HT1080 (cell line): ENCODE measurements at places on chromosomes 6 and 20.

DNA sequence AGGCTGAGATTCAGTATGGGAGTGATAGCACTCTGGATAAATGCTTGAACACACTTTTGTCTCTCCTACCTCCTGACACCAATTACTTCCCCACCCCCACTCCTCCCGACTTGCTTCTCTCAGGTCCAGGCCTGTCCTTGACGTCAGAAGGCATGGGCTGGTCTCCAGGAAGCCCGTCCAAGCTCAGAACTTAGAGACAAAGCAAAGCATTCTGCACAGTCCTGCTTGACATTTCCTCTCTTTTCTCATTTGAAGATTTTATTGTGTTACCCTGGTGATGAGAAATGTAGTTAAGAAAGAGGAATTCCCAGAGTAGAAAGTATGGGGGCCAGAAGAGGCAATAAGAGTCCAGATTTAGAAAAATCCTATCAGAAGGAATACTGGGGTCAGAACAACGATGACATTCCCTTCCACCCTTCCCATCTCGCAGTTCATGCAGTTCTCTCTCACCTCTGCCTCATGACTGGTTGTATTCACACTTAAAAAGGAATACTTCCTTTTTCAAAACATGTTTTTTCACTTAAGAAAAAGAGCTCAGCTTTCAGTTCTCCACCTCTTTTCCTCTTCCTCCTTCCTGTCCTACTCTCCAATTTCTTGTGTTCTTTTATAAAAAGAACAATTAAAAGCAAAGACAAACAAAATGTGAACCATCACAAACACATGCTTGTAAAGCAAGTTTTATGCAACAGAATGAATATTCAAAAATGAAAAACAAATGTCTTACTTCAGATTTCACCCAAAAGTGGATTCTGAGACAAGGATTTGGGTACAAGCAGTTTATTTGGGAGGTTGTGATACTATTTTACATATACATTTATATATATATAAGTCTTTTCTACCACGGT, 18.5 kb upstream of the FAM184A start:
- DNase-seq = no peak

DNA sequence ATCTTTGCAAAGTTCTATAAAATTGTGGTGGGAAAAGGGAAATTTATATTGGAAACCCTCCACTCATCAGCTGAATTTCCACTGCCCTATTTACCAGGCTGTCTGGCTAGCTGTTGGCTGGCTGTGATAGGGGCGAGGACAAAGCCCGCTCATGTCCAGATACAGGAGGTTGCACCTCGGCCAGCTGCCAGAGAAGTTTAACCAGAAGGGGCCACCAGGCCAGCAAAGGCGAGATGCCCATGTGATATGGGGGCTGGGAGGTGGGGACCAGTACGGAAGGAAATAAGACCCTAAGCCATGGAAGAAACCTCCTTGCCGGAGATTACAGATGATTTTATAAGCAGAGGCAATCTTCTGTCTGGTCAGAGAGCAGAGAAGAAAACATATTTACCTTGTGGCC, 143.8 kb downstream of the FNDC1 start:
- no peak for DNase-seq

DNA sequence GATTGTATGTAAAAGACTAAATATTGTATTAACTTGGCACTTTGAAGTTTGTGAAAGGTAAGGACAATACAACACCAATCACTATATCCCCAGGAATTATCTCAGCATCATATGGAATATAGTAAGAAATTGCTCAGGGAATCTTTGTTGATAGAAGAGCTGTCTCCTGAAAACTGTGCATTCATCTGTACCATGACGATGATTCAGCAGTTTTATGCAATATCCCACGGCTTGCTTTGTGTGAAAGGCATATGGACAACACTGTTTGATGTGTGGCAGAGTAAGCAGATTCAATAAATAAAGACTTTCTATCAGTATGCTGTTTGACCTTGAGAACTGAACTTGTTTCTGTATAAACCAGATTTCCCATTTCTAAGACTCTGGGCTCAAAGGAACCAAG, 147.5 kb upstream of the PLN start:
- DNase-seq = no peak

- DNase-seq = no peak
Measured at GRCh38 chr6:156890627-156891314, 113.6 kb downstream of the ARID1B start.

DNA sequence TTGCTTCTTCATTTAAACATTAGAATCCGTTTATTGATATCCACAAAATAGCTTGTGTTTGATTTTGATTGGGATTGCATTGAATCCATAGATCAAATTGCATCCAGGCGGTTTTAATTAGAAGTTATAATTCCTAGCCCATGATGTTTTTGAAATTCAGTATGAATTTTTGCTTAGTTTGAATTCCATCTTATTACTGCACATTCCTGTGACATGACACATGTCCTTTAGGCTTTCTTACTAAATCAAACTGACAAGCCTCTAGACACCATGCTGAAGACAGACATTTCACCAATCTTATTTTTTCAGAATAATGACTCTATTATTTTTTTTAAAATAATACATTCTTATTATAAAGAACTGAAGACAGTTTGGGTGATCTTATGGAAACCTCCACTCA, 21.4 kb upstream of the PI16 start:
- DNase-seq = peak; percentile 44

- DNase-seq = no peak
Measured at GRCh38 chr6:16135066-16135465, 6.2 kb downstream of the MYLIP start.

GRCh38 chr6:135280375-135281136, 99.4 kb downstream of the MYB start:
- no peak for DNase-seq

DNA sequence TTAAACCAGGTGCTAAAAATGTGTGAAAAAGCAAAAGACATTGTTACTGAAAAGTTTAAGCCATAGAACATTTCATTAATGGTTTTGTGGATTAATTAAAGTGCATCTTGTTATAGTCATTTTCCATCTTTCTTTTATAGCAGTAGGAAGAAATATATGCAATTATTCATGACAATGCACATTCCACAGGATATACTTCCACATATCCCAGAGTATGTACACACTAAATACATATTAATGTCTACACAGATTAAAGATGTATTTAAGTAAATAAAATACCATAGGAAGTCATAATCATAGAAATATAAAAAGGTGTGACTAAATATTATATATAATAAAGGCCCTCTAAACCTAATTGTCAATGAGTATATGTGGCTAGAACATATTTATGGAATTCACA, 578.8 kb downstream of the PHF3 start:
- DNase-seq = no peak

DNA sequence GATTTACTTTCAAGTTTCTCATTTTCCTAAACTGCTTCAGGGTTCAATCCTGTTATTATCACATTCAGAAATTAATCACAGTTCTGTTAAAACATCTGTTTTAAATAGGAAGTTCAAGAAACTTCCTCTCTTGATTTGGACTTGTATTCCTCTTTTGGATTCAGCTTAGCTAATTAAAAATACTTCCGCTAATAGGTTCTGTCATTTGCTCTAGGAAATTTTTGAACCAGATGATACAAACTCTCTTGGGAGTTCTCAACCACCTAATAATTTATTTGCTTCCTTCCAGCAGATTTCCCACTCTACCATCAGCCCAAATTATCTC, 15.9 kb upstream of the TMEM30A start:
- no peak for DNase-seq

- DNase-seq = peak; percentile 86
Measured at GRCh38 chr6:137764464-137764863, 102.6 kb upstream of the TNFAIP3 start.

DNA sequence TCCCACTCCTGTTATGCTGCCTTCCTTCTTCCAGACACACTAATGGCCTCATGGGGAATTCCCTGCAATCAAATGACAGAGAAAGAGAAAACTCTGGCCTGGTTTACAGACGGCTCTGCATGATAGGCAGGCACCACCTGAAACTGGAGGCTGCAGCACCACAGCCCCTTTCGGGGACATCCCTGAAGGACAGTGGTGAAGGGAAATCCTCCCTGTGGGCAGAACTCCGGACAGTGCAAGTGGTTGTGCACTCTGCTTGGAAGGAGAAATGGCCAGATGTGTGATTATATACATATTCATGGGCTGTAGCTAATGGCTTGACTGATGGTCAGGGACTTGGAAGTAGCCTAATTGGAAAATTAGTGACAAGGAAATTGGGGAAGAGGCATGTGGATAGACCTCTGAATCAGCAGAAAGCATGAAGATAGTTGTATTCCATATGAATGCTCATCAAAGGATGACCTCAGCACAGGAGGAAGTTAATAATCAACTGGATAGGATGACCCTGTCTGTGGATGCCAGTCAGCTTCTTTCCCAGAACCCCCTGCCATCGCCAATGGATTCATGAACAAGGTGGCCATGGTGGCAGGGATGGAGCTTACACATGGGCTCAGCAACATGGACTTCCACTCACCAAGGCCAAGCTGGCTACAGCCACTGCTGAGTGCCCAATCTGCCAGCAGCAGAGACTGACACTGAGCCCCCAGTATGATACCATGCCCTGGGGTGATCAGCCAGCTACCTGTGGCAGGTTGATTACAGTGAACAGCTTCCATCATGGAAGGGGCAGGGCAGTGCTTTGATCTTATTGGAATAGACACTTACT, 44.5 kb upstream of the VSX1 start:
- DNase-seq = no peak

DNA sequence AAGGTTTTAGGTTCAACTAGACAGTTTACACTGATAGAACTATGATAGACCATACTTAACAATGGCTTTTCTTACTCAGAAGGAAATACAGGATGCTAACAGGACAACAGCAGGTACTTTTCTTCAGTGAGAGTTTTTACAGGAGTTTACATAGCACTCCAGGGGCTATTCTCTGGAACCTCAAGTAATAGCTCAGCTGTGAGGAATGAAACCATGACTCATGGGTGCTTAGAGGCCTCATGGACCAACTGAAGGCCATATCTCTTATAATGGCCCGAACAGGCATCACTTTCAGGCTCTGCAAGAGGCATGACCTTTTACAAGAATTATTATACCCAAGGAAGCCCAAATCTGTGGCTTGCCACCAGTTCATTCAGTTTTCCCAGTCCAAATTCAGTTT, 31.8 kb downstream of the TREML1 start:
- DNase-seq = no peak

- DNase-seq = no peak
Measured at GRCh38 chr6:153160221-153160620, 29.1 kb upstream of the RGS17 start.

- DNase-seq = no peak
Measured at GRCh38 chr6:130931683-130932082, 104.5 kb downstream of the SMLR1 start.

DNA sequence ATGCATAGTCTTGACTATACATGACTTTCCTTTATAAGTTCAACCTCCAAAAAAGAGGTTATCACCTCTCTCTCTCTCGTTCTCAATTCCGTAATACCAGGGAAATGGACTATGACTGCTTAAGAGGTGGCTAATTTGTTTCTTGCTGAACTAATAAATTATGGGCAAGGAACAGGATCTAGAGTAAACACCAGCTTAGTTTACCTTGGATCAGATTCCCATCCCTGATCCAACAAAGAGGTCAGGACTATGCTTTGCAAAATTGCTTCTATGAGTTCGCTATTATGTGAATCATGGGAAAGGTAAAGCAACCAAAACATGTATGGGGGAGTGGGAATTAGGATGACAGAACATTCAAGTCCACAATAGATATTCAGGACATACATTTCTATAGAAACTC, 630.7 kb downstream of the HACE1 start:
- no peak for DNase-seq

GRCh38 chr20:47373206-47373733, 16.8 kb upstream of the ZMYND8 start:
- DNase-seq = no peak

- DNase-seq = no peak
Measured at GRCh38 chr6:17448165-17448564, 54.8 kb downstream of the CAP2 start.

GRCh38 chr6:155026022-155026705, 31.0 kb downstream of the TIAM2 start:
- DNase-seq = peak; percentile 95

DNA sequence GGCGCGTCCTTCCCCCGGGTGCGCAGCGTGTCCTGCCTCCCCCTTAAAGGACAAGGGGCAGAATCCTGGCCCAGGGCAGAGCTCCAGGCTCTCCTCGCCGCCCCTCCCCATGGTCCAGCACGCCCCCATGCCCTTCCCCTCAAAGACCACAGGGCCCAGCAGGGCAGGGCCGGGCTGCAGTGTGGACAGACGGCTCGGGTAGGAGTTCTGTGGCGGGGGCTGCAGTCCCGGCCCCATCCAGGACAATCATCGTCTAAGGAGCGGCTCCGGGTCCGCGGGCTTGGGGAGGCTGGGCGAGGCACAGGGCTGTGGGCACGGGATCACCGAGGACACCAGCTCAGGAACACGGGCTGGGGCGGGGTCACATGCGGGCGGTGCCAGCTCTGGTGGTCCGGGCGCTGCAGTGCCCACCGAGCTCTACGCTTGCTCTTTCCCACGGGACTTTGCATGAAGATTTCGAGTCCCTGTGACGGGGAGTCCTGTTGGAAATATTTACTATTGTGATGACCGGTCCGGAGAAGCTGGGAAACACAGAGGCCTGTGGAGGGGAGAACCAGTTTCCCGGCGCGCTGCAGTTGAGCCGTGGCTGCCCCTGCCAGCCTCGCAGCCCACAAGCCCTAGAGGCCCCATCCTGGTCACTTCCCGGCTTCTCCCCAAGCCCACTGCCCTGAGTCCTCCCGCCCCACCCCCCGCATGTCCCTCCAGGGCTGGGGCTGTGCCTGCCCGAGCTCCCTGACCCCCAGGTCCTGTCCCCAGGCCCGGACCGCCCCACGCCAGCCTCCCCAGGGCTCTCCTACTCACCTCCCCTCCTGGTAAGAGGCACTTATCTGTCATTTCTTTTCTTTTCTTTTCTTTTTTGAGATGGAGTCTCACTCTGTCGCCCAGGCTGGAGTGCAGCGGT, 20.6 kb downstream of the SLC17A9 start:
- DNase-seq = no peak

DNA sequence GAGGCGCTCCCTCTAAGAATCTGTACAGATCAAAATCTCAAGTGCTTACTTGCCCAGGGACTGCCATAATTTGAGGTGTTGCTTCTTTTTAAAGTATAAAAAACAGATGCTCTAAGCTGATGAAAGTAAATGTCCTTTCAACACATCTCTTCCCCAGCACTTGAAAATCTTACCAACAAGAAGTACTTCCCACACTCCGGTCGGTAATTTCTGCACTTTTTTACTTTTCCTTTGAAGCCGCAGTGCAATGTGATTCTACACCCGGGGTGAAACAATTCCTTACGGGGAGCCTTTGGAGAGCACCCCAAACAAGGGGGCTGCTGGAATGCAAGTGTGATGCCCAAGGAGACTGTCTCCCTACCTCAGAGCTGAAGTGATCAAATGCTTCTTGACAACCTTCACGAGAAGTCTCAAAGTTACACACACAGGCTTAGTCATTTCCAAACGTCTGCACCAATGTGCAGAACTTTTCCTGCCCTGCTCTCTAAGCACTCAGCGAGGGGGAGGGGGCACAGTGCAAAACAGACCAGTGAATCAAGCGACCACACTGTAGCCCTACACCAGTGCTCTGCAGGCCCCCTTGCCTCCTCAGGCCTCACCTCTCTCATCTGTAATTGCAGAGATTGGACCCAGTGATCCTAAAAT, 56.7 kb downstream of the ATXN1 start:
- DNase-seq = peak; percentile 77
